NCI-H774 (cell line): ENCODE measurements at places on chromosomes 2 and 18.

DNA sequence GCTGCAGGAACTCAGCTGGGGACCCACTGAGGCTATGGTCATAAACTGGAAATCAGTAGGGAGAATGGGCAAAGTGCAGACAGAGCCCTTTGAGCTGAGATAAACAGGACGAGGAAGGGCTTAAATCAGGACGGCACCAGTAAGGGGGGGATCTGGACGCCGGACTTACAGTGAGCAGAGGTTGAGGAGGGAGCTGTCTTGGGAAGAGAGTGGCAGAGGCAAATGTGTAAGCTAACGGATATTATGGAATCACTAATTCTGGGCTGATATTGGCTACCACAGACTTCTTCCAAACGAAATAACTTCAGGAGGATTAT is 539 bp downstream of the CYP27A1 start:
- no peak for DNase-seq

DNA sequence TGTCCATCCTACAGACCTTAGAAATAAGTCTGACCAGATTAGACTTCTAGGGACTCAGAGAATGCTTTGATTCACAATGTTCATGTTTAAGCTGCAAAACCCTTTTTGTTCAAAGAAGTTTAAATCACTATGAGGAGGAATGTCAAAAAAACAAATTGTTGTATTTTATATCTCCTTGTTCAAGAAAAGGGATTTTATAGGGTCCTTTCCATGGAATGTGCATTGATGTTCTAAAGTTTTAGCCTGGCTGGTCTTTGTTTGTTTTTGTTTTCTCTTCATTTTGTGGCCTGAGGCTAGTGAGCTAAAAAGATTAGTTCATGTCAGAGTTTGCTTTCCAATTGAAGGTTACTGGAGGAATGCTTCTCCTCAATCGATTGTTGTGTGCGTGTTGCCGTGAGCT is 77.2 kb downstream of the MGAT5 start:
- DNase-seq, result no peak

- DNase-seq, result no peak
Observed at GRCh38 chr18:3262234-3263131, 550 bp downstream of the MYL12B start.

- no peak for DNase-seq
Observed at GRCh38 chr2:197215748-197216360, 94.7 kb downstream of the ANKRD44 start.

DNA sequence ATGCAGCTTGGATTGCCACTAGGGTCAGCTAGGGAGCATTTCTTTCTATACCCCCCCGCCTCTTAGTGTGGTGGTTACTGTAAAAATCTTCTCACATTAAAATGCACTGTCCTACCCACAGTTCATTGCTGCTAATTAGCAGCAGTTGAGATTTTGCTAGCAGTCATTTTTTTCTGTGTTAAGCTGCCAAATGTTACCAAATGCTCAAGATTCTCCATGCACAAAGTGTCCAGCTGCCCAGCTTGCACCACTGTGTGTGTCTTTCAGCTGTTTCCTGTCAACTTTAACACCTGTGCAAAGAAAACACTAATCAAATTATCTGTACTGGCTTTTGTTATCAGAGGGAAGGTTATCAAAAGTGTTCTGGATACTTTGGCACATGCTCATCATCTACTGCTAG is 679.3 kb downstream of the NR4A2 start:
- DNase-seq, result peak; percentile 41
